ENCODE measurements at places on chromosomes 16 and 17.
A peak's percentile ranks its signal among the peaks of the same experiment; 100 is the strongest.

- DNase-seq = no peak
Observed at GRCh38 chr16:15521758-15522509, 87.5 kb downstream of the BMERB1 start.

- no peak for DNase-seq
Observed at GRCh38 chr16:68367030-68367429, 56.2 kb downstream of the PRMT7 start.

- DNase-seq = no peak
Observed at GRCh38 chr17:57284984-57285646, 28.8 kb downstream of the MSI2 start.

DNA sequence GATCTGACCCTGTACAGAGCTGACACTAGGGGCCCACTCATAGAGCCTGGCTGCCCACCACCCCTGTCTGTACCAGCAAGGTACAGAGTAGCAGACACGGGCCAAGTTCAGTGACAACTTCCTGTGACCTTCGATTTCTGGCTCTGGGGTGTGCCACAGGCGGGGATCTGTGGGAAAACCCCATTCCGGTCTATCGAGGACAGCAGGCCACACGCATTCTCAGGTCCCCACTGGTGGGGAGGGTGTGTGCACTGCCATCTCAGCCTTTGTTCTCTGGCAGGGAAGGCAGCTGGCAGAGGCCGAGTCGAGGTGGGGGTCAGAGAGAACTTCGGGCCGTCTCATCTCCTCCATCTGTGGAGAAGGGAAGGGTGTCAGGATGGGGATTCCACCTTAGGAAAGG lies 10.0 kb downstream of the NLE1 start:
- no peak for DNase-seq

DNA sequence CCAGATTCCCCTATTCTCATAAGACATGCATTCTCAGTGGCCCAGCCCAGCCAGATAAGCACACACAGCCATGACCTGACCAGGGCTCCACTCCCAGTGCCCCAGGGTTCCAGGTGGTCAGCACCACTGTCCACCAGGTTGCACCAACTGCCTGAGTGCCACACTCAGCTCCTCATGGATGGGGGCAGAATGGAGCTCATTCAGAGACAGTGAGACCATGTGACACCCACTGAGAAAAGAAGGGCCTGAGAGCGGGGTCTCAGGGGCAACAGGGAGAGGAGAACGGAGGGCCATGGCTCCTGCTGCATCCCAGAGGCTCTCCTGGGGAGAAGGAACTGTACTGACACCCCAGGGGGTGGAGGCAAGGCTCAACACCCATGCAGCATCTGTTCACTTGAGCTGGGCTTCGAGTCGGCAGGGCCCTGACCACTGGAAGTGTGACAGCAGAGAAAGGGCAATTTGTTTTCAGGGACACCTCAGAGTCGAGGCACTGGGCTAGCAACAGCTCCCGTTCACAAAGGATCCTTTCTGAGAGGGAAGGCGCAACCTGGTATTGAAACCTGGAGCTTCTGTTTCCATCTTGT lies 18.7 kb upstream of the SLC38A8 start:
- DNase-seq = no peak

GRCh38 chr16:82523815-82524214 lies 103.0 kb upstream of the CDH13 start:
- DNase-seq = no peak

GRCh38 chr16:30951750-30952149 lies 2.9 kb downstream of the ORAI3 start:
- no peak for DNase-seq

GRCh38 chr17:49817993-49818392 lies 29.5 kb downstream of the KAT7 start:
- no peak for DNase-seq

DNA sequence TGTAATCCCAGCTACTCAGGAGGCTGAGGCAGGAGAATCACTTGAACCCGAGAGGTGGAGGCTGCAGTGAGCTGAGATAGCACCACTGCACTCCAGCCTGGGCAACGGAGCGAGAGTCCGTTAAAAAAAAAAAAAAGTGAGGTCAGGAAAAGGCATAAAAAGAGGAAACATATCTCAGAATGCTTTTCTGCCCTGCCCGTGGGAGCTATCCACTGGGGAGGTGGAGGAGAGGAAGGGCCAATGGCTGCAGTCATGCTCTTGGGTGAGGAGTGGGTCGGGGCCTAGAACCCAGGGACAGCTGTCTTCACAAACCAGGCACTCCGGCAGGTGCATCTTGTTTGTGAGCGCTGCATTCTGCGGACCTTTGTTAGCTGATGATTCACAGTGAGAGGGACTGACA lies 60.0 kb upstream of the CDC42EP4 start:
- no peak for DNase-seq

GRCh38 chr17:44167181-44167861 lies 3.2 kb upstream of the ASB16 start:
- DNase-seq = no peak

GRCh38 chr16:58820411-58820810 lies 86.3 kb upstream of the GOT2 start:
- DNase-seq = no peak

- DNase-seq = peak; percentile 60
Observed at GRCh38 chr16:53549970-53550690, 47.1 kb upstream of the AKTIP start.

GRCh38 chr17:4950746-4951204 lies at the start of gene ENO3:
Gene ENO3 (plus strand): TSS chr17:4951119. CDS start chr17:4951830, 711 bp downstream.
- no peak for DNase-seq

Measured in head of caudate nucleus (tissue), 42 donors.